Midbrain (tissue), 1 donor: ENCODE measurements at places on chromosomes 5 and 9.
A peak's percentile ranks its signal among the peaks of the same experiment; 100 is the strongest.

DNA sequence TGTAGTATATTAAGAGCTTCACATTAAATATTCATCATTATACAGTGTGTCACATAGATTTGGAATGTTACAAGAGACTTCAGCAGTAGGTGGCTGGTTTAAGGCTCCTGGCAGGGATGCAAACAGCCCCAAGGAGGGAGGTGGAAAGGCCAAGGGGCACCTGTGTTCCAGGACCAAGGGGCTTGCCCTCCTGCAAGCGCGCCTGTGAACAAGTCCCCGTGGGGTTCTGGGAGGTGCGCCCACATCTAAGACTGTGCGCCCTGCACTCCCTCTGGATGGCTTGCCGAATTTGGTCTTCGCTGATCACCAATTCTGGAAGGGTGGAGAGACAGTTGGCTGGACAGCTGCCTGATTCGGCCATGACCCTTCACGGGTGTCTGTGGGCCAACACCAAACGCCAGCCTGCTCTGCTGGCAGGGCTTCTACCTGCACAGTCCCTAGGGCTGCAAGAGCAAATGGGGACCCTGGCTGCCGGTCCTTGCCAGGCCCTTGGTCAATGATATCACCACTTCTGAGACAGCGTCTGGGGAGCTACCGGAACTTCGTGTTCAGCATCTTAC is 12.1 kb upstream of the SLC25A51 start:
- no peak for DNase-seq

- DNase-seq, result no peak
These were observed 261.1 kb upstream of the IRX4 start for GRCh38 chr5:2143646-2144353.

- no peak for DNase-seq
These were observed 19.1 kb downstream of the URM1 start for GRCh38 chr9:128390150-128390812.

- DNase-seq, result no peak
These were observed 140.8 kb downstream of the TSSK1B start for GRCh38 chr5:113293975-113294310.

DNA sequence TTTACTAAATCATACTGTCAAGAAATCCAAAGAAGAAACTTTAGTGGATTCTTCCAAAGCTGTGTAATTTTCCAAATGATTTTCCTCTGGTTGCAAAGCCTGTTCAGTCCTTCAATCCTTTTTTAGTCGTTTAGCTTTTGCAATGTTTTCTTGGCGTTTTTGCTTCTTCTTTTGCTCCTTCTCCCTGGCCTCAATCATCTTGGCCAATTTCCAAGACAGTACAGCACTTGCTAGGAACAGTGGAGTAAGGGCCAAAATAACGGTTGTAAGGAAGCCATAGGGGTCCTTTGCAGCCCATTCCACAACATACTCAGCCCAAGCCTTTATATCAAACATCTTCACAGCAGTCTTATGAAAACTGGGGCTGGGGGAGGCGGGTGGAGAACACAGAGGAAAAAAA is 2.4 kb downstream of the SMIM15 start:
- DNase-seq, result no peak

GRCh38 chr9:13027879-13028278 is 251.6 kb downstream of the MPDZ start:
- no peak for DNase-seq

GRCh38 chr9:116365056-116365471 is 211.5 kb downstream of the PAPPA start:
- peak; percentile 25 for DNase-seq

GRCh38 chr9:124038790-124039633 is 27.4 kb downstream of the LHX2 start:
- no peak for DNase-seq

- DNase-seq, result no peak
These were observed 17.8 kb upstream of the IFNB1 start for GRCh38 chr9:21095561-21095960.

GRCh38 chr9:135522137-135522877 is 1.1 kb downstream of the LCN1 start:
- DNase-seq, result no peak

GRCh38 chr5:159765760-159766517 is 150.3 kb upstream of the ADRA1B start:
- no peak for DNase-seq

- no peak for DNase-seq
These were observed 44.2 kb downstream of the TLE4 start for GRCh38 chr9:79616013-79616412.

DNA sequence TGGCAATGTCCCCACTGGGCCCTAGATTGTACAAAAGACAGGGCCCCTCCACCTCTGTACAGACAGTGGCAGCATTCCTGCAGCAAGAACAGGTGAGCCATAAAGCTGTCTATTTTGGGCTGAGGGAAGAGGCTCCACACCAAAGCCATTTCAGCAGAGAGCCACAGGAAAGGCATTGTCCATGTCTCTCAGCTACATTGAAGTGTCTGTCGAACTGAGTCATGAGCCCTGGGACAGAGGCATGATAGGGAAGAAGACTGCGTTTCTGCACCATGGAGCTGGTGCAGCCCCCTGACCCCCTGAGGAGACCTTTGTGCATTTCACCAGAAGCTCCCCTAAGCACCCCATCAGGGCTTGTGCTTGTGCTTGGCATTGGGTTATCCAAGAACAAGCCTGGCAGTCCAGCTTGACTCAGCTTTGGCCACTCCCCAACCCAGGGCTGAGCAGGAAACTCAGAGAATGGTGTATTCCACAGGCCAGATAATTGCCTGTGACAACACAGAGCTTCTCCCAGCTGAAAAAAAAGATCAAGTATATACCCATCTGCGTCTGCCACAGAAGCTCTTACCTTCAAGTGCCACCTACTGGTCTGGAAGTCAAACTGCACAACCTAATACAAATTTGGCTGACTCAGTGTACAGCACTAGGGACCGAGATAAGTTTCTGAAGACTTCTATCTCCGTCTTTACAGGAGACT is 5.9 kb upstream of the FRMD3 start:
- DNase-seq, result no peak

- DNase-seq, result no peak
These were observed 140.9 kb upstream of the DMRT1 start for GRCh38 chr9:700365-701282.

DNA sequence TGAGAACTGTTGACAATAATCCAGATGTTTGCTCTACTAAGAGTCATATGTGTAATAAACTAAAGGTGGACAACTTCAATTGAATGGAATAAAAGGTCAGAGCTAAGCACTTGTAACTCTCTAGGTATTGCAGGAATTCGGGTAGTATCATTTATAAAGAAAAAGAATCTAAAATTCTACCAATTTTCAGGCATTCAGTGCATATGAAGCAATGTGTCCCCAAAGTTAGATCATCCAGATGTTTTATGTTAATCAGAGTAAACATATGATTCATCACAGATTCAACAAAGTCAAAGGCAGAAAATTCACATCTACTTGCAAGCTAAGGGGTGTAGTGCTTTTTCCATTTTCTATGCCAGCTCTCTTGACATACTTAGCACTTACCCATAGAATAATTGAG is 477.1 kb downstream of the PDE4D start:
- no peak for DNase-seq

DNA sequence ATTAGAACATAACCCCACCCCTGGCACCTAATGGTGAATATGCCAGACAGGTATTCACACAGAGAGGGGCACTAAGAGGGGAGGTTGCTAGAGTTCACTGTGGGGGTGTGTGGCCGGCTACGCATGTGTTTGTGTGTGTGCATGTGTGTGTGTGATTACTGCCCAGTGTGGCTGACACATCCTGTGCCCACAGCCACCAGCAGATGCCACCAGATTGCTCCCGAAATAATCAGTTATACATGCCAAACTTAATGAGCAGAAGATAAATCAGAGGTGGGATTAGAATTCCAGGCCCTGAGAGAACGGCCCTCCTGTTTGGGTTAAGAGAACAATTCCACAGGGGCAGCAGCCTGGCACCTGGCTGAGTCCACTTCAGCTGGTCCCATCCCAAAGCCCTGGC is 91.8 kb upstream of the TBCA start:
- DNase-seq, result peak; percentile 59
